ENCODE measurements at places on chromosomes 3 and 15.

- no peak for DNase-seq
These were observed 51.1 kb upstream of the MAP4 start for GRCh38 chr3:48067271-48067670.

GRCh38 chr3:14700891-14701290 is 25.9 kb downstream of the C3orf20 start:
- DNase-seq, result no peak

GRCh38 chr15:97567411-97567810 is 393.1 kb upstream of the ARRDC4 start:
- no peak for DNase-seq

DNA sequence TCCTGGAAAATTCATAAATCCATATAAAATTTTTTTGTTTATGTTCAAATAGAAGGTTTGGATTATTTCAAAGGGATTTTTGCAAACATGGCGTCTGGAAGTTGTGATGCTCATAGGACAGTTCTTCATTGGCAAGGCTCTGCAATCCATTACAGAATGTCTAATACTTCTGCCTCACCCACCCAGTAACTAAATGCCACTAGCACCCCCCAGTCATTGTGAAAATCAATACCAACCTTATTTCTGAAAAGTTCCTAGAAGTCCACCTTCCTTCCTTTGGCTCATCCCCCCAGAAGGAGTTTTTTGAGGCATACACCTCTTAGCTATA is 17.9 kb downstream of the ATP11B start:
- no peak for DNase-seq

DNA sequence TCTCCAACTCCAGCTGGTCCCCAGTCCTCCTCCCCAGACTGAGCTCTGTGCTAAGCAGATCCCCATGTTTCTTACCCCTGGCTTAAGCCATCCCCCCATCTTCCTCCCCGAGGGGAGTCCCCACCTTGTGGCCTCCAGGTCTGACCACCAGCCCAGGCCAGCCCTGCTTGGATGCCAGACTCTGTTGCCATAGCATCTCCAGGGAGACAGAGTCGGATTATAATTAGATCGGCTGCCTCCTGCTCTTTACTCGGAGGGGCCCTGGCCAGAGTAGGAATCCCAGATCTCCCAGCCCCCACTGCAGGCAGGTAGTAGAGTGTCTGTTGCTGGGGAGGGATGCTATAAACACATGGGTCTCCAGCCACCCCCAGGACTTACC is 2.4 kb downstream of the KLHDC8B start:
- DNase-seq, result no peak
